Stimulated activated CD8-positive, alpha-beta memory T cell treated with anti-CD3 and anti-CD28 coated beads, Interleukin-2, amount 100 ng/mL, for 1 hour (primary cell): ENCODE measurements at places on chromosomes 4 and X.

GRCh38 chrX:9997041-9997440, 29.9 kb downstream of the CLDN34 start:
- no peak for DNase-seq

- DNase-seq: no peak
These were observed 64.0 kb downstream of the ACOX3 start for GRCh38 chr4:8376361-8377102.

GRCh38 chr4:1080961-1081688, 32.2 kb downstream of the RNF212 start:
- DNase-seq: no peak

GRCh38 chr4:17761062-17761461, 20.4 kb downstream of the FAM184B start:
- DNase-seq: no peak

DNA sequence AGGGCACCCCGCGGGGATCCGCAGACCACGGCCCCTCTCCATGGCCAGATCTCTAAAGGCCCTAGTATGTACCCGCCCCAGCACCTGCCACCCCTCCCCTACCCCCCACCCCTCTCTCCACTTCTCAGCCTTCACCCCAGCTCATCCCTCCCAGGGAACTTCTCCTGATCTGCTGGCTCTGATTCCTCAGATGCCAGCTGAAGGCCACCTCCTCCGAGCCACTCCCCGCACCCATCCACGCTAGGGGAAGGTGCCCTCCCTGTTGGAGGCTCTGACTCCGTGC, 11.9 kb downstream of the PSAPL1 start:
- no peak for DNase-seq

DNA sequence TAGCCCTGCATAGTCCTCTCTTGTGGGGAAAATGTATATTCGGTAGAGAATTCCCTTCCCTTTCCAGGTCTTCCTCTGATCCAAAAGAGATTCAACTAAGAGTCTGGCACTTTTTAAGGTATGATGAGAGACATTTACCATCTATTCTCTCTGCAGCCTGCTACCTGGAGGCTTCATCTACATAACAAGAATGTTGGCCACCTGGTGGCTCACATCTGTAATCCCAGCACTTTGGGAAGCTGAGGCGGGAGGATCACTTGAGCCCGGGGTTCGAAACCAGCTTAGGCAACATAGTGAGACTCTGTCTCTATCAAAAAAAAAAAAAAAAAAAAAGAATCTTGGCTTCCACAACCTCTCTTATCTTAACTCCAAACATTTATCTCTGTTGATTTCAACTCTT, 40.4 kb upstream of the NOCT start:
- DNase-seq: no peak

- DNase-seq: no peak
These were observed 39.3 kb upstream of the NHSL2 start for GRCh38 chrX:71871367-71871766.

DNA sequence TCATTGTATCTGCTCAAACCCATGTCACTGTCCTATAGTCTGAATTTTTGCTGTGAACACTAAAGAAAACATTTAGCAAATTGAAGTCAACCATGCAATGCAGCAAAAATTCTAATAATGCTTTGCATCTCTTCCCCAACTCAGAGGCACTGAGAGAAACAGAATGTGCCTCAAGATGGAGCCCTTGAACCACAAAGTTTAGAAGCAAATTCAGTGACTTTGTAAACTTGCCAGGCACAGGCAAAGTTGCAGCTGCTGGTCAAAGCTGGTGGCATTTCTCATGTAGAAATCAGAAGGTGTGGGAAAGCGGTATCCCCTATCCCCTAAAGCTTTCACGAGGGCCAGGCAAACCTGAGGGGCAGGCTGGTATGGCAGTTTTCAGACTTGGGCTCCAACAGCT, 121.7 kb upstream of the DIPK2B start:
- no peak for DNase-seq

- DNase-seq: no peak
These were observed 129.5 kb downstream of the KCNIP4 start for GRCh38 chr4:21819086-21819485.

GRCh38 chr4:159980826-159981468, 878.1 kb downstream of the RAPGEF2 start:
- DNase-seq: no peak

- DNase-seq: no peak
These were observed 26.4 kb upstream of the TMPRSS11B start for GRCh38 chr4:68271851-68272357.

DNA sequence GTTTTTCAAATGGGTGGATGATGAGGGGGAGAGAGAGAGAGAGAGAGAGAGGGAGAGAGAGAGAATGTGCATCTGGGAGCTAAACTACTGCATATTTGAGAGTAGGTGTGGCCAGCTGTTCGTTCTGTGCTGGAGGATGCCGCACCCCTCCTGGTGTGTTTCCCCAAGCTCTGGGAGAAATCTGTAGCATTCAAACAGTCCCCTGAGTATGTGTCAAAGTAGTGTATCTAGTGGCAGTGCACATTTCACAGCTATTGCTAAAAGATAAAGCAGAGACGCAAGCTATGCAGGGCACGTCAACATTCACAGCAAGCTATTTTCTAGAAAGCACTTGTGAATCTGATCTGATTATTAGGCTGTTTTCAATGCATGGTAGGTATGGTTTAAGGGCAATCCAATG, 83.5 kb upstream of the LIMCH1 start:
- no peak for DNase-seq

DNA sequence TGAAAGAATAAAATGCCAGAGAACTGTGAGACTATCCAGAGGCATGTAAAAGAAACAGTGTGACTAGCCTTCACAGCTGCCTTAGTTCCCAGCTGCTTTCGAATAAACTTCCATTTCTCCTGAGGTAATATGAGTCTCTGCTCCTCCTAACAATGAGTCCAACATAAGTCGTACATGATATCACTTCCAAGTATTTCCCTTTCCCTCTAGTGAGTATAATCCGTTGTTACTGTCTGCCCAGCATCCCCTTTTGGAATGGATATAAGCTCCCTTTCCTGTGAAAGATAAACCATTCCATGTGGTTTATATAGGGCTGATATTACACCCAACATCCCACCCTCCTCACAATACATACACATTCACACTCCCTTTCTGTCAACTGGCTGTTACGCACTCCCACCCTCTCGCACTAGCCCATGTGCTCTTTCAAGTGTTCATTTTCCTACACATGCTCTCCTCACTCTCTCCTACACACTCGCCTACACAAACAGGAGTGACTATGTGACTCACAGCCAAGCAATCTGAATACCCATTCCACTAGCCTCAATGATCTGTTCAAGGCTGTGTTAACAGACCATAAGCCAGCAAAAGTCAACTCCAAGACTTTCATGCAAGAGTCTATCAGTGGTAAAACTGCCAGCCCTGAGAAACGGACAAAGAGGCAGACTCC, 5.0 kb downstream of the NAF1 start:
- DNase-seq: no peak

- peak; percentile 75 for DNase-seq
These were observed at the start of the genes APOO and CXorf58 for GRCh38 chrX:23907498-23908218. Gene APOO, minus strand, starts transcription at chrX:23907938. Its CDS starts 236 bp downstream, at chrX:23907702. Gene CXorf58, plus strand, starts transcription at chrX:23908006. Its CDS starts 2,297 bp downstream, at chrX:23910303.

GRCh38 chrX:10085223-10085622, 71.6 kb upstream of the CLCN4 start:
- no peak for DNase-seq

DNA sequence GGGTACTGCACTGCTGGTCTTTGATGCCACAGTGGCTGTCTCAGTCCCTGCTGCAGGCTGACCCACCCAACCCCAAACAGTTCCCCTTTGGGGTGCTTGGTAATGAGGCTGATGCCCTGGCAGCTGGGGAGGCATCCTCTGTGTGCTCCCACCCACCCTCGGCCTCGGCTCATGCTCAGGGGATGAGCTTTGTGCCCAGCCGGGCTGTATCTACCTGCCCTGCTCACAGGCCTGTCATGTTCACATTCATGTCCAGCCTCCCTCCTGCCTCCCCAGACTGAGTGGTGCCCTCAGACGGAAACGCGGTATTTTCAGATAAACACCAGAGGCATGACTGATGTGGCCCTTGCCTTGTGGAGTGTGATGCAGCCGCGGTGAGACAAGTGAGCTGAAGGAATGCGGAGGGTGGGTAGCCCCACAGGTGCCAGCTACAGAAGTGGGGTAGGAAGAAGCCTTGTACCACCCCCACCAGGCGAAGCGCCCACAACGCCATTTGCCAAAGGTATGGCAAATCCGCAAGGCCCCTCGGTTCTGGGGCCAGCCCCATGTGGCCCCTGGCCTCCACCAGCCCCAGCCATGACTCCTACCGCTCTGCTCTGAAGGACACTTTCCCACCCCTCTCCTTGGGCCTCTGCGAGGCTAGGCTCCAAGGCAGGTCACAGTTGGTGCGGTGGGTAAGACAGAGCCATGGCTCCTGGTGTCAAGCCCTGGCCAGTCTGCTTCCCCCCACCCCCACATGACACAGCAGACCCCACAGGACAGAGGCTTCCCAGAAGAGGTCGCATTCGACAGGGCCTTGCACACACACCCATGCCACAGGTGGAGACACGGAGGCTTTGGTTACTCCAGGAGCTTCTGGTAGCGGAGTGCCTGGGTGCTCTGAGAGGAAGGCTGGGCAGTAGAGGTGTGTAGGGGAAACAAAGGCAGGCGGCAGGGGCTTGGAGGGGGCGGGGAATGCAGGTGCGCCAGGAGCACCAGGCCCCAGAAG, 1.8 kb upstream of the RENBP start:
- no peak for DNase-seq

DNA sequence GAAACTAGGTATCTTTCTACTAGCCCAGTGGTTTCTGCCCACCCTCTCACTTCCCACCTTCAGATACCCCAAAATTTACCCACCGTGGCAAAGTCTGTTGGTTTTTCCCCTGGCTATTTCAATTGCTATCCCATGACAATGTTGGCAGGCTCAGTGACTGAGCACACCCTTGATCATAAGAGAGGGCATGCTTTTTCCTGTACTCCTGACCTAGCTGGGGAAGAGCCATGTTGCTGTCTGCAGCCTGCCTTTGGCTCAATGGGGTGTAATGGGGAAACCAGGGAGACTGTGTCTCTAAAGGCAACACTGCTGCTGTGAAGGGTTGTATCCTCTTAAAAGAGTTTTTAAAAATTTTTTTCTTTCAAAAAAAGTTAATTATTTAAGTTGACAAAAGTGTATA, 90.4 kb upstream of the CITED1 start:
- no peak for DNase-seq

- no peak for DNase-seq
These were observed 26.0 kb downstream of the CAPN6 start for GRCh38 chrX:111244235-111244750.

DNA sequence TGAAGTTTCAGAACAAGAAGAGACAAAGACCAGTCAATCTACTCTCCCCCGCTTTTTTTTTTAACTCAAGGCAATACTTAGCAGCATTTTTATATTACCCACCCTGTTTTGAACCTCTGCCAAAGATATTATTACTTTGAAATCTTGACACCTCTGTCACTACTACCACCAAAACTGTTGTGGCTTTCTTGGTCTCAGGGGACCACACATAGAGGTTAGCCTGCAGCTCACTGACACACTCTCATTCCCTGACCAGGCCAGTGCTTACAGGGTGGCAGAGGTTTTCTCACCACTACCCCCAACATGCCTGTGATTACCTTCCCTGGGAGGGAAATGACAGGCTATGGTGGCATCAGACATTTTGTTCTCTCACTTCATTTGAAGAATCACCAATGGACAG, 137.4 kb upstream of the STIM2 start:
- DNase-seq: no peak
